ENCODE measurements at places on chromosomes 1 and 21. TPM values are rescaled to one million over a fixed set of nuclear protein-coding genes. Genes with fewer than 3 reads are reported as not detected.

GRCh38 chr21:46551636-46552241 lies 53.1 kb downstream of the S100B start:
- no peaks in the 10 kb centered on the region for H3K4me1 ChIP-seq
- H3K4me3 ChIP-seq = no peak overlapping the region
- peaks cover 14% of the 10 kb centered on the region for H3K36me3 ChIP-seq
- H3K27me3 ChIP-seq = no peaks in the 10 kb centered on the region
- DNase-seq = peak; percentile 66
- no peak overlapping the region for H3K27ac ChIP-seq

- no peak for DNase-seq
- no peaks in the 10 kb centered on the region for H3K36me3 ChIP-seq
- peak overlapping the region; percentile 14 for H3K27ac ChIP-seq
- no peak overlapping the region for H3K4me3 ChIP-seq
Measured at GRCh38 chr1:172745014-172745413, 86.1 kb downstream of the FASLG start.

TBX15 gene
- total RNA-seq = 0.19 TPM

- DNase-seq = no peak
- peaks cover 17% of the 10 kb centered on the region for H3K4me1 ChIP-seq
- no peak overlapping the region for H3K4me3 ChIP-seq
- H3K36me3 ChIP-seq = no peaks in the 10 kb centered on the region
- H3K27me3 ChIP-seq = no peaks in the 10 kb centered on the region
- no peak overlapping the region for H3K27ac ChIP-seq
Measured at GRCh38 chr1:41155105-41155504, 87.0 kb downstream of the SCMH1 start.

DNA sequence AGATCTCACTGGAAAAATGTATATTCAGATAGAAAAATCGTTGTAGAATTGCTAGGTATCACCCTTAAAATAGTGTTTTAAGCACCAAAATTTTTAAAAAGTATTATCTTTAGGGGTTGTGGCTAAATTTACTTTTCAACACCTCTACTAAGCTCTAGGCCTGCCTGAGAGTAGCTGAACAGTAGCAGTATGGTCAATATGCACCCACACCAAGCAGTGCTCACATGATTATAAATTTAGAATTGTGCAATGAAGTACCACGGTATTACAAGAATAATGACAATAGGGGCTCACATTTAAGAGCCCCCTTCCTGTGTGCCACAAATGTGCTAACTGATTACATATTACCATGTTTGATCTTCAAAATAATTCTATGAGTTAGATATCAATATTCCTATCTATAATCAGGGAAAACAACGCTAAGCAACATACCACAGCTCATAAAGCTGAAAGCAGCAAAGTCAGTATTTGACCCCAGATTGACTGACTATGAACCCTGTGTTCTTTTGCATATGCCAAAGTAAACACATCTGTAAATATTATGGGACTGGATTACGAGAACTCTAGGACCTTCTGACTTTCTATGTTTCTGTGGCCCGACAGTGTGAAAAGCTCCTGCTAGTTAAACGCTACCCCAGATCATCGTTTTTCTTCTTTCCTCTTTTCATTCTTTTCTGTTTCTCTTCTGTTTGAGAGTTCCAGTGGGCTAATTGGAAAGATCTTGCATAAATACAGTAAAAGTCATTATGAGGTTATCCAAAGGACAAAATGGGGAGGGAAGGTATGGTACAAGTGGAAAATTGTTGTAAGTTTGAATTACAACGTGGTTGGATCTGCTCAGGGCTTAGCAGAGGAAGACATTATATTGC lies 201.1 kb upstream of the C1orf87 start:
- no peaks in the 10 kb centered on the region for H3K4me1 ChIP-seq
- DNase-seq = no peak
- no peak overlapping the region for H3K4me3 ChIP-seq
- no peaks in the 10 kb centered on the region for H3K36me3 ChIP-seq
- H3K27me3 ChIP-seq = no peaks in the 10 kb centered on the region

FAM78B gene
- total RNA-seq = 2.9 TPM

MEF2D gene
- total RNA-seq = 26.1 TPM

GRCh38 chr1:63677497-63677896 lies 84.3 kb downstream of the PGM1 start:
- no peak overlapping the region for H3K27ac ChIP-seq
- H3K4me1 ChIP-seq = peaks cover 22% of the 10 kb centered on the region
- H3K36me3 ChIP-seq = no peaks in the 10 kb centered on the region
- no peak overlapping the region for H3K4me3 ChIP-seq
- no peak for DNase-seq
- H3K27me3 ChIP-seq = no peaks in the 10 kb centered on the region

DNA sequence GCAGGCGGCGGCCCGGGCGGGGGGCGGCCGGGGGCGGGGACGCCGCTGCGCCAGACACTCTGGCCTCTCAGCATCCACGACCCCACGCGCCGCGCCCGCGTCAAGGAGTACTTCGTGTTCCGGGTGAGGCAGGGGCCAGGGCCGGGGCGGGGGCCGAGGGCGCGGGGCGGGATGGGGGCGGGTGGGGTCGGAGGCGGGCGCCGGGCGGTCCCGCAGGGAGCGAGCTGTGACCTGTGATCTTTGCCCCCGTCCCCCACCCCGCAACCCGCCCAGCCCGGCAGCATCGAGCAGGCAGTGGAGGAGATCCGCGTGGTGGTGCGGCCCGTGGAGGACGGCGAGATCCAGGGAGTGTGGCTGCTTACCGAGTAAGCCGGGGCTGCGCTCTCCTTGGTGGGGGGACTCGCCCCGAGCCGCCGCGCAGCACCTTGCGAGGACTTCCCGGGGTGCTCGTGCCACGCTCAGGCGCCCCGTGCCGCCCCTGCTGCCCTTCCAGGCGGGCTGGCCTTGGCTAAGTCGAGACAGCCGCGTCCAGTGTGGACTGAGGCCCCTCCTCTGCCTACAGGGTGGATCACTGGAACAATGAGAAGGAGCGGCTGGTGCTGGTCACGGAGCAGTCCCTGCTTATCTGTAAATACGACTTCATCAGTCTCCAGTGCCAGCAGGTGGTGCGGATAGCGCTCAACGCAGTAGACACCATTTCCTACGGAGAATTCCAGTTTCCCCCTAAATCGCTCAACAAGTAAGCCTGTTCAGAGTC lies 514 bp downstream of the TPRG1L start:
- H3K4me1 ChIP-seq = peaks cover 21% of the 10 kb centered on the region
- H3K36me3 ChIP-seq = no peaks in the 10 kb centered on the region
- DNase-seq = no peak

- H3K36me3 ChIP-seq = no peaks in the 10 kb centered on the region
- DNase-seq = no peak
Measured at GRCh38 chr1:43296207-43296606, 4.6 kb upstream of the TIE1 start.

ZMYND12 gene
- 1.5 TPM for total RNA-seq

DNA sequence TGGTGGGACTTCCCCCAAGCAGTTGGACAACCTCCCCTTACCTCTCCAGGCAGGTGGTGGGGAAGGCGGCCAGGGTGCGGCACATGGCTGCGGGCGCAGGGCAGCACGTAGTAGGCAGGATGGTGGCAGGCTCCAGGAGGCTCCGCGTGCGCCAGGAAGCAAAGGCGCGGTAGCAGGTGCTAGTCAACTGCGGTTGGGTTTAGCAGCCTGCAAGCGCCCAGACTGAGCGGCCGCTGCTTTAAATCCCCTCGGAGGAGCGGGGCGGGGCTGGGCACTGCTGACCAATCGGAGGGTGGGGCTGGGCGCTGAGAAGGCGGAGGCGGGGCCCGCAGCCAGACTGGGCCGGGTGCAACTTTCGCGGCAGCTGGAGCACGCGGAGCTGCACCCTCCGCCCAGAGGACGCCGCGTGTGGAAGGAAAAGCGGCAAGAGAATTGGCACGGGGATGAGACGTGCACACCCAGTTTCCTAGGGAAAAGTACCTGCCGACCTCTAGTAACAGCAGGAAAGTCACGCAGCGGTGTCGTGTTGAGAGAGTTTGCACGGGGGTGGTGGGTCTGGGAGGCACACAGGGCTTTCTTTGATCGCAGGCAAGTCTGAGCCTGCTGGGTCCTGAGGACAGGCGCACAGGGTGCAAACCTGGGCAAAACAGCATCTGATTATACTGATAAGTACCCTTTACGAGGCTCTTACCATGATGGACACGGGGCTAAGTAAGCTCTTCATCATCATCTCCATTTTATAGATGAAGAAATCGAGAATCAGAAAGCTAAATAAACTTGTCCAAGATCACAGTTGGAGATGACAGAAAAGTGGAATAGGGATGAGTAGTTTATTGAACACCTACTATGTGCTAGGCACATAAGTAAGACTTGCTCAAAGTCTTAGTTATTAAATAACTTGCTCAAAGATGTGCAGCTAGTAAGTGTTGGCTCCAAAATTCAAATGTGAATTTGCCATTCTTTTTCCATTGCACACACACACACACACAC lies at the start of gene RGS16:
TSS of gene RGS16 (minus strand) at position 215 of the 990 bp plus-strand sequence. CDS start at position 85, 130 bp downstream.
- peaks cover 27% of the 10 kb centered on the region for H3K27me3 ChIP-seq
- no peaks in the 10 kb centered on the region for H3K36me3 ChIP-seq
- H3K4me3 ChIP-seq = no peak within 1 kb of the TSS
- H3K4me1 ChIP-seq = peaks cover 32% of the 10 kb centered on the region

ATP6V1G3 gene
- total RNA-seq = 0.69 TPM

DNA sequence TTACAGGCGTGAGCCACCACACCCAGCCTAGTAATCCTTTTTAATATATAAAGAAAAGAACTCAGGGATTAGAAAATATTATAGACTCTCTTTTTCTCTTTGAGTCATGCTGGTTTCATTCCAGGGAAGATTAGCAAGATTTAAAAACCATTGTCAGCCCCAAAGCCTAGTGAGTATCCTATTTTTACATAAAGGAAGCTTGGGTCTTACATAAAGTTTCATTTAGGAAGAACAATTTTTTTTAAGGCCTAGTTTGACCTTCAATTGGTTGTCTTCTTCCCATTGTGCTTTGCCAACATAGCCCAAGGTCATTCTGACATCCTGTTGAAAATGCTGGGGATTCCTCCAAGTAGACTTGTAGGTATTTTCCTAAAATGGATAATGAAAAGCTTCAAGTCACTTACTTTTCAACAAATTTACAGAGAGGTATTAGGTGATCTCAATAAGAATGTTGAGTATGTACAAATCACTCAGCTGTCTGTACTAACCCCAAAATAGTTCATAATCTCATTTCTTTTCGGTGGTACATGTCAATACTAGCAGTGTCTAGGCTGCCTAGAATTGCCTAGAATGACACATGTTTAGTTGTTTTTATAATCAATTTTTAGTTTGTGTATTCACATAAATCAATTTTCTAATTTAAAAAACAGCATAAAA lies 4.3 kb upstream of the KIF14 start:
- no peaks in the 10 kb centered on the region for H3K36me3 ChIP-seq
- H3K27ac ChIP-seq = peak overlapping the region; percentile 81
- no peaks in the 10 kb centered on the region for H3K27me3 ChIP-seq
- H3K4me1 ChIP-seq = peaks cover 4% of the 10 kb centered on the region

DNA sequence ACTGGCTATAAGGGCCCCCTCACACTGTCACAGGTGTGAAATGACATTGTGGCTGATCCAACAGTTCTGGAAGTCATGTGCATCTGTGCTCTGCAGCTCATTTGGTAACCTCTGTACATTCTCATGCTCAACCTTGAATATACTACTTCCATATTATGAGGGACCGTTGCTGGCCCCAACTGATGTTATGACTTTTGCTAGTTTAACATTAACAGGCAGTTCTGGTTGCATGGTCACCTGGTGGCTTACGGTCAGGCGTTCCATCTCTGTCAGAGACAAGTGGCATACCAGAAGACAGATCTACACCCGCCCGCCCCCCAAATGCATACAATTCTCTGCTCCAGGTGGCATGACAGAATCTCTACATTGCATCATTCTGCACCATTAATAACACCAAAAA lies 6.0 kb upstream of the DIP2A start:
- H3K4me1 ChIP-seq = peaks cover 15% of the 10 kb centered on the region
- no peak for DNase-seq
- no peak overlapping the region for H3K4me3 ChIP-seq
- no peak overlapping the region for H3K27ac ChIP-seq
- peaks cover 24% of the 10 kb centered on the region for H3K36me3 ChIP-seq

DNA sequence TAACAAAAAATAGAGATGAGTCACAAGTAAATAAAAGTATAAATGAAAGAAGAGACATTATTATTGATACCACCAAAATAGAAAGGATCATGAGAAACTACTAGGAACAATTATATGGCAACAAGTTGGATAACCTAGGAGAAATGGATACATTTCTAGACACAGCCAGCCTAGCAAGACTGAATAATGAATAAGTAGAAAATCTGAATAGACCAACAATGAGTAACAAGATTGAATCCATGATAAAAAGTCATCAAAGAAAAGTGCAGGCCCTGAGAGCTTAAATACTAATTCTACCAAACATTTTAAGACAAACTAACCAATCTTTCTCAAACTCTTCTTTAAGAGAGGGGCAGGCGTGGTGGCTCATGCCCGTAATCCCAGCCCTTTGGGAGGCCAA lies 538.6 kb upstream of the PBX1 start:
- no peaks in the 10 kb centered on the region for H3K4me1 ChIP-seq
- no peak overlapping the region for H3K4me3 ChIP-seq
- no peak overlapping the region for H3K27ac ChIP-seq
- no peak for DNase-seq
- no peaks in the 10 kb centered on the region for H3K27me3 ChIP-seq

DNA sequence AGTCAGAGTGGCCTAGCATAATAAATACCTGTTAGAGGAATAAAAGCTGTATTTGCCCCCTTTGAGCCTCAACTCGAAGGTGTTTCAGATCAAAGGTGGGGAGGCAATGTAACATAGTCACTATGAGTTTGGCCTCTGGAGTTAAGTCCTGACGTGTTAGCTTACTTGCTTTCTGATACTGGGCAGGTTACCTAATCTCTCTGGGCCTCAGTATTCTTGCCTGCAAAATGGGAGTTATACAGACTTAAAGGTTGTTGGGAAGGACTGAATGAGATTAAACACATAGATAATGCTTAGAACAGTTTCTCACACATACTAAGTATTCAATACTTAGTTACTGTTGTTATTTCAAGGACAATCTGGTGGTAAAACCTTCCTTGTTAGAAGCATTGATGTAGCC lies 15.5 kb downstream of the RNF220 start:
- no peak overlapping the region for H3K27ac ChIP-seq
- H3K4me1 ChIP-seq = peaks cover 32% of the 10 kb centered on the region
- no peak overlapping the region for H3K4me3 ChIP-seq
- peaks cover 87% of the 10 kb centered on the region for H3K27me3 ChIP-seq
- no peaks in the 10 kb centered on the region for H3K36me3 ChIP-seq
